Right lung (tissue), 10 donors: ENCODE measurements at places on chromosomes 2 and 18. TPM values are rescaled to one million over a fixed set of nuclear protein-coding genes. Genes with fewer than 3 reads are reported as not detected.
A peak's percentile ranks its signal among the peaks of the same experiment; 100 is the strongest.

ACKR3 gene
- polyA plus RNA-seq = 38.1 TPM

RELCH gene
- 39.5 TPM for polyA plus RNA-seq

UPP2 gene
- polyA plus RNA-seq = 0.30 TPM

TDRD15 gene
- polyA plus RNA-seq = not detected

MYL1 gene
- polyA plus RNA-seq = 0.30 TPM

RNASEH1 gene
- 15.4 TPM for polyA plus RNA-seq

RPE gene
- polyA plus RNA-seq = 60.5 TPM

TMEM198 gene
- polyA plus RNA-seq = 2.0 TPM

TTLL4 gene
- 31.0 TPM for polyA plus RNA-seq

DLGAP1 gene
- polyA plus RNA-seq = 2.1 TPM

GRCh38 chr2:71695235-71696120 is 242.1 kb downstream of the DYSF start:
- DNase-seq = no peak

DNA sequence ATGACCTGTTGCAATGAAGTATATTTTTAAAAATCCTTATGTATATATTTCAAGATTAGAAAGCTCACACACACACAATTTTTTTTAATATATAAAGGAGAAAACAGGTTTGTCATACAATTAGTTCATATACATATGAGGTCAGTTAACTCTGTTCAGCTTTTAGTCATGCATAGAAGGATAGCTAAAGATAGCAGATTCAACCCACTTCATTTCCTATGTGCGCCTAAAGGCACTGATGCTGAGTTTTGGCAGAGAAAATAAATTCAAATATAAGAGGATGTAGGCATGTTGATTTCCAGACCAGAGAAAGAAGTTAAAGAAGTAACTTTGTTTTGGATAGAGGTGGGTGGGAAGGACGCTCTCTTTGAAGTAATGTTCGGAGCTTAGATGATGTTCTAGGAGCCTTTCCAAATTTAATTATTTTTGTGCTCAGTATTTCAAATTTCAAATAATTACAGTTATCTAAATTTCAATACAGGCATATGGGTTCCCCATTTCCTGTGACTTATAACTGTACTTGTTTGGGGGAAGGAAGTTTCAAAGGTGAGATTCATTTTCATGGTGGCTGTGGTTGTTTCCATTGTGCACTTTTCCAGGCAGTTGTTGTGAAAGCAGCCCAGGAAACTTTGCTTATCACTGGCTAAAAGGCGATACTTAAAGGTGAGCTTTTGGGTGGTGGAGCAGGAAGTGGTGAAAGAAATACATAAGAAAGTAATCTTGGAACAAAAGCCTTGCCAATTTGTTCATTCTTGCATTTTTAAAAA is 523.4 kb upstream of the FANCL start:
- DNase-seq = no peak

DNA sequence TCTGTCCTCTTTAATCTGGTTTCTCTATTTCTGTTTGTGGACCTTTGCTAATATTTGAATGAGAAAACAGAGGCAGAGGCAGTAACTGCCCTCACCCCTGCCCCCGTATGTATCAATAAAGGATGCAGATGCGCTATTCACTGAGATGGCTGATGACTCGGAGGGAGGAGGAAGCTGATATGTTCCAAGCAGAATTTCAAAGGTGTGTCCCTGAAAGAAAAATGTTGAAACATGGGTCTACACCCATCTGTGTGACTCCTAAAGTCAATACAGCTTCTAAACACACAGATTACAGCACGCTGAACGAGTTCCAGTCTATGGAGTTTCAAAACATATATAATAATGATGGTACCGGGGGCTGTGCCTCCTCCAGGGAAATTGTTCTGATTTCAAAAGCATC is 38.8 kb downstream of the EPHA4 start:
- no peak for DNase-seq

DNA sequence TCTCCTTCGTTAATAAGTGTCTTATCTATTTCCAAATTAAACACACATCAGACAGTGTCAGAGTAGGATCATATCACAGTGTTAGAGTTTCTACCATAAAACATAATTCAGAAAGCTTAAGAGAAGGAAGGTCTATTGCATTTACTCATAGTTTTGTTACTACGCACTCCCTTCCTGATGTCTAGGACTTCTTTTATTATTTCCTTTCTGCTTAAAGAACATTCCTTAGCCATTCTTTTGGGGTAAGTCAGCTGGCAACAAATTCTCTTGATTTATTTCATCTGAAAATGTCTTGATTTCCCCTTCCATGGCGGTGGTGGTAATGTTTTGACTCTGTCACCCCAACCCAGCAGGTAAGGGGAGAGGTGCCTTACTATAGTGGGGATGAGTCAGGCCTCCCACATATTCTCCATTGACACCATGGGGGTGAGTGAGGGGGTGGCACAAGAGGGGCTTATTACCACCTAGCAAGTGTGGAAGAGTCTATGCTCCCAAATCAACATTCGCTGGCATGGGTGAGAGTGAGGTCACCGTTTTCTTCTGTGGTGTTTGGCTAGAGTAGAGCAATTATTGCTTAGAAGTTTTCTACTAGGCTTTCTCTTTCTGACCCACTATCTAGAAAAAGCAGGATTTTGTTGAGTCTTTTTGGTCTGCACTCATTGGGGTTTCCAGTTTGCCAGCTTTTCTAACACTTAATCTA is 29.9 kb downstream of the ABCB11 start:
- DNase-seq = no peak

DNA sequence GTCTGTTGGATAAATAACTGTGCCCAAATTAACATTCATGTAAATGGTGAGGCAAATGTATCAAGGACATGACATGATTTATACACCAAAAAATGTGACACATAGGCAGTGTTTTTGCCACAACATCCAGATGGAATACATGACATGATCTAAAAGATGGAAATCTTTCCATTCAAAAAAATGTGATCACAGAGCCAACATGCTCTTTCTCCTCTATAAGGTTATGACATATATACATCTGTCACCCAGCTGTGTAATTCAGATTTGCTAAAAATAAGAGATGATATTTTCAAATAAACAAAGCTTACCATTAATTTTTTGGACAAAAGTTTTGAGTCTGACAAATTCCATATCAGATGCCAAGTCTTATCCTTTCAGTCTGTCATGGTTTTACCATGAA is 95.5 kb upstream of the COL3A1 start:
- DNase-seq = no peak

- no peak for DNase-seq
These were observed 452.7 kb upstream of the NRXN1 start for GRCh38 chr2:51484605-51485004.

GRCh38 chr2:228059735-228060134 is 121.8 kb downstream of the SPHKAP start:
- no peak for DNase-seq

DNA sequence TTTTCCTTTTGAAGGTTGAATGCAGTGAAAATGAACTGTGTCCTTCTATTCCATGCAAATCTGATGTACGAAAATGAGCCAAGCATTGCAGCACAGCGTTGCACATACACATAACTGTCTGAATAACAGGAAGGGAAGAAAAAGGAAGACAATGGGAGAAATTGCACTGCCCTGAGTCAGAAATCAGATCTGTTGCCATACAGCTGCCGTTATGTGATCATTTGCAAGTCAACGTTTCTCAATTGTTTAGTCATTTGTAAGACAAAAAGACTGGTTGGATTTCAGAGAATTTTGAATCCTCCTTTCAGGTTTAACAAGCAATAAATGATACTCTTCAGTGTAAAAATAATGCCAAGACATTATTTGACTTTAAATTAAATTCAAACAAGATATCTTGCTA is 284.1 kb downstream of the DSEL start:
- no peak for DNase-seq

DNA sequence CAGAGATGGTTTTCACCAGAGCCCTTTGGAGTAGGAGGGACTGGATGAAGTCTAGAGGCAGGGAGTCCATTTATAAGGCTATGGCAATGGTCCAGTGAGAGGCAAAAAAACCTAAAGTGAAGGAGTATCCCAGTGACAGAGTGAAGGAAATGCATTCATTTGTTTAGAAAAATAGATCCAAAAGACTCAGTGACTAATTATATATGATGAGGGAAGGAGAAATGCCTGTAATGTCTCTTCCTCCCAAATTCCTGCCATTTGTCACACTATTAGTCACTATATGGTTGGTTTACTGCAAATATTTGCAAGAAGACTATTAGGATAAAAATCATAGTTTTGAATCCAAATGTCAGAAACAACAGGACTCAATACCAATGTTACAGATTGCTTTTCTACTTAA is 104.2 kb downstream of the ZNF521 start:
- DNase-seq = no peak

DNA sequence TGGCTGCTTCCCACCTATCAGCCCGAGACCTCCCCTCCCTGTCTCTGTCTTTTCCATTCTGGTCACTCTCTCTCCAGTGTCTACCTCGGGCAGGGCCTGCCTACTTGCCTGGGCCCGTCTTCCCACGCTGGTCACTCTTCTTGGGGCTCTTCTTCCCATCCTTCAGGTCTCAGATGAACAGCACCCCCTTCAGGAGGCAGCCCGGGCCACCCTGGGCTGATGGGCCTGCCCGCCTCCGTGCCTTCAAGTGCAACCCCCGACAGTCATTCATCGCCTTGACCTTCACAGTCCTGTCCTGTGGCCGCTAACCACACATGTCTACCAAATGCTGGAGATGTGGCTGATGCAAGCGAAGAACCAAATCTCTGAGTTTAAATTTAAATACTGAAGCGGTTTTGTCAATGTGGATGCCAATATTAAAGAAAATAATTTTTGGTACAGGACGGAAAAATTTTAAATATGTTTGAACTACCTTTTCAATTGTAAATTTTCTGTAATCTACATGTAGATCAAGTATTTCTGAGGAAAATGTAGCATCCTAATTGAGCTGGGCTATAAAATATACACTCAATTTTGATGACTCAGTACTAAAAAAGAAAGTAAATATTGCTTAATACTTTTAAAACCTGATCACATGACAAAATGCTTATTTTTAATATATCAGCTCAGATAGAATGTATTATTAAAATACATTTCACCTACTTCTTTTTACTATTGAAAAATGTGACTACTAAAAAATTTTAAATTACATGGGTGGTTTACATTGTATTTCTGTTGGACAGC is 96.4 kb downstream of the LAMA1 start:
- DNase-seq = no peak

GRCh38 chr2:47656715-47657600 is 126.0 kb upstream of the MSH6 start:
- DNase-seq = no peak

DNA sequence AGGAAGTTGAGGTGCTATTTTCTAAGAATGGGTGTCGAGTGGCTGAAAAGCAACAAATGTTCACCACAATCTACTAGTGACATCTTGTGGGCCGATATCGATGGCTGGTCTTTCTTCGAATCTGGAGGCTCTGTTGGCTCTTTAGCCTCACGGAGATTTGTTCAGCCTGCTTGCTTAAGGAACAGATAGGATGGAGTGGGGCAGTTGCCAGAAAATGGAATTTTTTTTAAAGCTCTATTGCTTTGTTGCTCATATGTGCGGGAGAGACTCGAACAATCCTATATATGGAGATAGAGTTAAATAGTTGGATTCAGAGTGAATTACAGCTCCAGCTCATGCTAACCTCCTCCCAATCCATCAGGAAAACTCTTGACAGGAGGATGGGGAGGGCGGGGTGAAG is 70.9 kb upstream of the LYPD6B start:
- peak; percentile 25 for DNase-seq

GRCh38 chr2:134796373-134796772 is 42.0 kb upstream of the ACMSD start:
- DNase-seq = no peak
